ENCODE measurements at places on chromosomes 3 and 15.

DNA sequence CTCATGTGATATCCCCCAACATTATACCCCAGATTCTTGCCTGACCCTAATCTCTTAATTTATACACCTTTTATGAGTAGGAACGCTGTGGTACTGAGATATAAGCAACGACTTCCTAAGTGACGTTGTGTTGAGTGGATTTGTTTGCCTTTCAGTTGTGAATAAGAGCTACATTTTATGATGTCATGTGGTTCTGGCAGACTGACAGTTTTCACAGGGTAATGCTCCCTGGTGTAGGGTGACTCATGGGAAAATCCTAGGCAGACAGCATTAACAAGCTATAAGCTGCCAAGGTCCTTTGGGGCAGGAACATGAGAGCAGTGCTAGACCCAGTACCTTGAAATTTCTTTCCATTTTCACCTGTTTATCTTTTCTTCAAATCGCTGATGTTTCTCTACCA lies 11.2 kb downstream of the C3orf52 start:
- peak; percentile 50 for DNase-seq

DNA sequence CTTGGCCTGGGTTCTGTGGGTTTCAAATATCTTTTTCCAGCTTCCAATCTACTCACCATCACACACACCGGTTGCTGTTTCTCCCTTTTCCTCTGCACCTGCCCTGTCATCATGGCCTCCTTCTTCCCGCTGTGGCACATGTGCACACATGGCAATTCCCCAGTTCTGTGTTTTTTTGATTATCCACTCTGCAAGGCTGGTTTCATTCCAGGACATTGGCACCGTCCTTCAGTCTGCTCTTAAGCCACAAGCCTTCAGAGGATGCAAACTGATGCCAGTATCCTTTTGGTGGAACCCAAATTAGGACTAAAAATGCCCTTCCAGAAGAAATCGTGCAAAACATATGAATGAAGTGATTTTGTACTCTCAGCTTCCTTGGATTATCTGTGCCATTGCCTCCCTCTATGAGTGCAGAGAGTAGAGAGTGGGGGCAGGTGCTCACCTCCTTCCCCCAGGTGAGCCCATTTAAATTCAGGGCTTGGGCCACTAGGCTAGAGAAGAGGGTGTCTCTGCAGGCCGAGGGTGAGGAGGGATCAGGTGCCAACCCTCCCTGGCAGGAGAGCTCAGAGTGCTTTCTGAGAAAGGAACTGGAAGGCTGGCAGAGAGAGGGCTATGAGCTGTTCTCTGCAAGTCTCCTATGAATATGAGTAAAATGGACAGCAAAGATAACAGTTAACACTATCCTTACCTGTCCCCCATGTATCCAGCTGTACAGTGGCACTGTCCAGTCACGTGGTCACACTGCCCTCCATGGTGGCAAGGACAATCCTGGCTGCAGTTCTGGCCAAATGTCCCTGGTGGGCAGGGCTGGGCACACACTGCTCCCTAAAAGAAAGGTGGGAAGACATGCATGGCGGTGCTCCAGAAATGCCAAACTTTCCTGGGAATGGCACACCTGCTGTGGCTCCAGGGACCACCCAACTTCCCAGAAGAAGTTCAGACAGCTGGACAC lies 100.8 kb downstream of the RAB11A start:
- DNase-seq = no peak

DNA sequence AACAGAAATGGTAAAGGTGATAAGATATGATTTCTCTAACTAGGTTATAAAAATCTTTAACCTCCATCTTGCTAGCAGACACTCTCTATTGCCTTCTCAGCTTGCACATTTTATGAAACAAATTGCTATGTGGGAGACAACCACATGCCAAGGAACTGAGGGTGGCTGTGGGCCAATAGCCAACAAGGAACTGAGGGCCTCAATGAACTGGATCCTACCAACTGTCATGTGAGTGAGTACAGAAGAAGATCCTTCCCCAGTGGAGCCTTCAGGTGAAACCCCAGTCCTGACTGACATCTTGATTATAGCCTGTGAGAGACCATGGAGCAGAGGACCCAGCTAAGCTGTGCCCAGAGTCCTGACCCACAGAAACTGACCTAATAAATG lies 129.2 kb upstream of the LRIG1 start:
- no peak for DNase-seq

DNA sequence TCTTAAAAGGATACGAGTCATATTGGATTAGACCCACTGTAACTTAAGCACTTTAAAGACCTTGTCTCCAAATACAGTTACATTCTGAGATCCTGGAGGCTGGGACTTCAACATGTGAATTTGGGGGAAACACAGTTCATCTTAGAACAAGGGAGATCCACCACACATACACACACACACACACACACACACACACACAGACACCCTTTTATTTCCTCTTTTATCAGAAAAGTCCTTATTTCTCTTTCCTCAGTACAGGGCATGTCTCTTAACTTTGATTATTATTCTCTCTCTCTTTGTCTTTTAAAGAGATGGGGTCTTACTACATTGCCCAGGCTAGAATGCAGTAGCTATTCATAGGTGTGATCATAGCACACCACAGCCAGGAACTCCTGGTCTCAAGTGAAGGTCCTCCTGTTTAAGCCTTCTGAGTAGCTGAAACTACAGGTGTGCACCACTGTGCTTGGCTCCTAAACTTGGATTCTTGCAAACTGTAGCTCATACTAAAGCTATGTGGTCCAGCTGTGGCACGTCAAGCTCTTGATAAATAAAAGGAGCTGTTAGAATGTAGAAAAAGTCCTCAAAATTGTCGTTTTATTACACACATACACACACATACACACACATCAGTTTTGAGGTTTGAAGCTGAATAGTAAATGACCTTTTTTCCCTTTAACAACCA lies 7.4 kb downstream of the GOLM2 start:
- DNase-seq = no peak

DNA sequence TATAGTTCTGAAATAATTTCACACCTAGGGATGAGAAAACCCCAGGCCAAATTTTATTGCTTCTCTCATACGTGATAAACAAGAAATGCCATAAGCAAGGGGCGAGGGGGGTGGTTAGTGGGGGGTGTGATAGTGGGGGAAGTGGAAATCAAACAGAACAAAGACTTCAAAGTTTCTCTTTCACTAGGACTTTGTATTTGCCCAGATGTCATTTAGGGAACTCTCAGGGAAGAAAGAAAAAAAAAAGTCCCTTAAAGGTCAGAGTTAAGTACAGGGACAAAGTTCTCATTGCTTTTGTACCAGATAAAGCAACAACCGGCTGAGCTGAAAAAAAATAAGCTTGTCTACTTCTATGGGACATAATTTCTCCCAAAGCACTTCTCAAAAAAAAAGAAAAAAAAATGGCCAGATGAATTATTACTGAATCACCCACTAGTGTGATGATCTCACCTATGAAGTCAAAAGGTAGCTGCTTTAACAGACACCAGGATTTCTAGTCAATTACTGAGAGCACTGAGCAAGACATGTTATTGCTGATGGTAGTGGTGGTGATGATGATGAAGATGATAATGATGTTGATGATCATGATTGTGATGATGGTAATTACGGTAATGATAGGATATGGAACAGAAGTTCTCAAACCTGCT lies 56.2 kb downstream of the FHIT start:
- no peak for DNase-seq

GRCh38 chr3:71958533-71958932 lies 173.6 kb upstream of the PROK2 start:
- no peak for DNase-seq

GRCh38 chr15:63836579-63836978 lies 2.8 kb upstream of the HERC1 start:
- no peak for DNase-seq

- DNase-seq = no peak
Measured at GRCh38 chr3:158685159-158685558, 12.7 kb upstream of the LXN start.

- DNase-seq = no peak
Measured at GRCh38 chr3:67045711-67046465, 47.8 kb downstream of the KBTBD8 start.

GRCh38 chr3:172352786-172353185 lies 95.5 kb downstream of the GHSR start:
- DNase-seq = no peak

- no peak for DNase-seq
Measured at GRCh38 chr3:42683875-42684598, 1.3 kb upstream of the KLHL40 start.

DNA sequence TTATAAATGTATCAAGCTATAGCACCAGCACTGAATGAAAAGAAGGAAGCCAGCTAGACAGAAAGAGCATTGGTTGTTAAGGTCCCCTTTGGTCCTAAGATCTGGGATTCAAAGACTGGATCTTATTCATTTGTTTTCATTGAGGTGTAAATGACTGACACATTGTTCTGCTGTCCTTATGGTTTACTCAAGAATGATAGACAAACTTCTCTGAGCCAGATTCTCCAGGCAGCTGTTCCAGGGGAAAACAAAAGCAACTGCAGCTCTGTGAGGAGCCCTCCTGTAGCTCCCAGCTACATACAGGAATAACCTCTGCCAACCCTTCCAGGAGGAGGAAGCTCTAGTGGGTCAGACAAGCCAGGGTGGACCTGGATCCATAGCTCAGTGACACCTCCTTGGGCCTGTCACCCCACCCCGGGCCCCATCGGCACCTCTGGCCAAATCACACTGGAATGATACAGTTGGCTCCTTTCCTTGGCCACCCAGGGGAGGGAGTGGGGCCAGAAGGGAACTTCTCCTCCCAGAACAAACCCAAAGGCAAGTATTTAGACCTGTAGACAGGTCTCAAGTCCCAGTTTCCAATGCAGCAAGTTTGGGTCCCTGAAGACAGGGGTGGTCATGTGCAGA lies 57.8 kb downstream of the ZNF621 start:
- no peak for DNase-seq

GRCh38 chr3:140122183-140122582 lies 187.2 kb downstream of the CLSTN2 start:
- no peak for DNase-seq

- DNase-seq = no peak
Measured at GRCh38 chr3:126916546-126916945, 66.4 kb upstream of the PLXNA1 start.

GRCh38 chr3:181738551-181738950 lies 26.8 kb downstream of the SOX2 start:
- DNase-seq = no peak

DNA sequence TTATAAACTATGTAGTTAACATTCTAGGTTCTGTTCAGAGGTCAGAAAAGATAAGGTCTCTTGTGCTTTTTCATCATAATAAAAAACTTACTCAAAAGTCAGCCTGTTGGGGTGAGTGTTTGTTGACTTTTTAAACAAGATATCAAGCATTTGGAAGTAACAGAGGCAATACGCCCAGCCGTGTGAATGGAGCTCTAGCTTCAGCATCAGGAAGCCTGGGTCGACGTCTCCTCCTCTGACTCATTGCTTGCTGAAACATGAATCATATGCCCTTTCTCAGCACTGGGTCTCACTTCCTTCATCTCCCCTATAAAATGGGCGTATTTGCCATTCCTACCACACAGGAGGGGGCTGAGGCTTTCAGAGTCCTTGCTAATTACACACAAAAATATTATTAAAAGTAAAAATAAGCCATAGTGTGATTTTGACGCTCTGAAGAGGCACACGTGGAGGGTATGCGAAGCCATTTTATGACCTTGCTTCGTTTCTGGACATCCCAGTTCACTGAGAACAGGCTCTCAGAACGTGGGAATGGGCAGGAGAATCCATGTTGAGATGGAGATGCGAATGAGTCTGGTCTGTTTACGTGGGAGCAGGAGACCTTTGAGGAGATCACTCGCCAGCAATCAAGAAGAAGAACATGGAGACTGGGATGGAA lies 220.8 kb upstream of the TPRG1 start:
- no peak for DNase-seq

- no peak for DNase-seq
Measured at GRCh38 chr3:58026598-58026997, 18.4 kb downstream of the FLNB start.

DNA sequence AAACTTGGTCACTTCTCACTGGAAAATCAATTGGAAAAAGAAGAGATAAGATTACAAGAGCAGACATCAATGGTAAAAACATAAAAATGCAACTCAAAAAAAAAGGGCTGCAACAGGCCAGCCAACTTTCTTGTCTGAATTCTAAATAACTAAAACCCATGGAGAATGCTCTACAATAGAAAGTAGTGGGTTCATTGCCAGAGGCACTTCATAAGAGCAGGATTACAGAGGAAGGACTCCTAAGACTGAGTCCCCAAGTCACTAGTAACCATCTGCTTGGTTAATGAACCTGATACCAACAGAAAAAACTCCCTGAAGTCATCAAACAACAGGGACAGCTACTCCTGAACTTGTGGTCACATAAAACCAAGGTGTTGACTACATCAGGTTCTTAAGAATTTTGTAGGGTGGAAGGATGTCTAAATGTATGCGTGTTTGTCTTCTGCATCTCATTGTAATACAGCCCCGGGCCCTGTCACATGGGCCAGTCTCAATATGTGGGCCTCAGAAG lies 148.6 kb downstream of the IMPG2 start:
- DNase-seq = no peak

GRCh38 chr15:87549860-87550259 lies 706.7 kb downstream of the NTRK3 start:
- DNase-seq = no peak

DNA sequence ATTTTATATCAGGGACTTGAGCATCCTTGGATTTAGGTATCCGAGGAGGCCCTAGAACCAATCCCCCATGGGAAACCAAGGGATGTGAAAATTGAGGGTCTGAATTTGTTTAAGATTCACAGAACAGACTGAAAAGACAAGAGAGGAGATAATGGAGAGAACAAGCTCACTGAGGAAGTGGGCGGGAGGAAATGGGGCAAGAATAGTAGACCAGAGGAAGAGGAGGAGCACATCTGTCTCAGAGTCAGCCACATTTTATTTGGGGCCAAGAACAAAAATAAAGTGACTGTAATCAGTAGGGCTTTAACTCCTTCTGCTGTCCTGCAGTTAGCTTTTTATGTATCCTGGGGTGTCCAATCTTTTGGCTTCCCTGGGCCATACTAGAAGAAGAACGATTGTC lies 63.8 kb downstream of the BLM start:
- DNase-seq = no peak

DNA sequence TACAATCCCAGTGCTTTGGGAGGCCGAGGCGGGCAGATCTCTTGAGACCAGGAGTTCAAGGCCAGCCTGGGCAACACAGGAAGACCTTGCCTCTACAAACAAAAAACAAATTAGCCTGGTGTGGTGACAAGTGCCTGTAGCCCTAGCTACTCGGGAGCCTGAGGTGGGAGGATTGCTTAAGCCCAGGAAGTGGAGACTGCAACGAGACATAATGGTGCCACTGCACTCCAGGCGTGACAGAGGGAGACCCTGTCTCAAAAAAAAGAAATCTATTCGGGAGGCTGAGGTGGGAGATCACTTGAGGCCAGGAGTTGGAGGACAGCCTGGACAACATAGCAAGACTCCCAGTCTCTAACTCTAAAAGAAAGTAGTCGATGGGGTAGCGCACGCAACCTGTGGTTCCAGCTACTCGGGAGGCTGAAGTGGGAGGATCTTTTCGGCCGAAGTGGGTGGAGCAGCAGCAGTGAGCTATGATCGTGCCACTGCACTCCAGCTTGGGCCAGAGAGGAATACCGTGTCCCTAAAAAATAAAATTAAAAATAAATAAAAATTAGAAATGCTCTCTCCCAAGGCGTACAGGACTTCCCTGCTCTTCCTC lies 775 bp downstream of the C3orf33 start:
- no peak for DNase-seq

GRCh38 chr3:25493786-25494185 lies 65.7 kb downstream of the RARB start:
- DNase-seq = no peak
